ENCODE measurements at places on chromosomes 6 and 20. TPM values are rescaled to one million over a fixed set of nuclear protein-coding genes. Genes with fewer than 3 reads are reported as not detected.
A peak's percentile ranks its signal among the peaks of the same experiment; 100 is the strongest.

GRCh38 chr6:11618533-11618932 is 81.0 kb downstream of the TMEM170B start:
- H3K27ac ChIP-seq, result peak overlapping the region; percentile 30
- H3K36me3 ChIP-seq, result no peaks in the 10 kb centered on the region
- H3K4me3 ChIP-seq, result no peak overlapping the region
- peak; percentile 65 for DNase-seq
- no peaks in the 10 kb centered on the region for H3K27me3 ChIP-seq

- DNase-seq, result no peak
Observed at GRCh38 chr20:32880635-32881034, 21.9 kb downstream of the EFCAB8 start.

CD83 gene
- 0.55 TPM for total RNA-seq

CTCFL gene
- total RNA-seq, result not detected

GRCh38 chr20:39264506-39265172 is 302.5 kb downstream of the DHX35 start:
- no peak overlapping the region for H3K4me3 ChIP-seq
- no peaks in the 10 kb centered on the region for H3K36me3 ChIP-seq
- peaks cover 4% of the 10 kb centered on the region for H3K4me1 ChIP-seq
- H3K27me3 ChIP-seq, result no peaks in the 10 kb centered on the region
- DNase-seq, result peak; percentile 72

DNA sequence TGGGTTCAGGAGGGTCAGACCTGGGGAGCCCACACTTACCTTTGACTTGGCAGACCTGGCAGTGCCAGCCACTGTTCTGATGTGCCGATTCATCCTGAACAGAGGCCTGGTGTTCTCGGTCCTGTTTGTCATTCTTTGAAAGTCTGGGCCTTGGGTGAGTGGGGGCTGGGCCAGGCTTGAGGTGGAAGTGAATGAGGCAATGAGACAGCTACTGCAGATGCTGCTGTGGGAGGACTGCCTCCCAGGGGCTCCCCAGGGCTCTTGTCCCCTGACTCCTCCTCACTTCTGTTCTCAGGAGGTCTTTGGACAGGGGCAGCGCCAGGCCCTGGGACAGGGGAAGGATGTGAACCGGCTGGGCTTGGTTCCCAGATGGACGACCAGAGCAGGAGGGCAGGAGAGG is 5.6 kb upstream of the TREML4 start:
- DNase-seq, result no peak
- H3K4me3 ChIP-seq, result no peak overlapping the region
- H3K27me3 ChIP-seq, result no peaks in the 10 kb centered on the region
- no peaks in the 10 kb centered on the region for H3K4me1 ChIP-seq

DNA sequence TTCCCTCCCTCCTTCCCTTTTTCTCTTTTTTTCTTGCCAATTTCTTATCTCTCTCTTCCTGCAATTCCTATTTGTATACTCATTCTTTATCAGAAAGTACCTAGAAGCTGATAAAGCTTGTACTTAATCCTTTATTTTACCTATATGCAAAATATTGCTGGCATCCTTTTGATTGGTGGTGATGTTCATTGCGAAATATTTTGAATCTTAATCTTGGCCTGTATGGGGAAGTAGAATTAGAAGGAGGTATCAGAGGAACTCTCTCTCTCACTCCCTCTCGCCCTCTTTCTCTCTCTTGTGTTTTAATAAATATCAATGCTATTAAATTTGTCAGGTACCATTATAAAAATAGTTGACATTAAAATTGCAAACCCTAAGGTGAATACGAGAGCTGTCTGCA is 52.8 kb downstream of the UST start:
- H3K4me3 ChIP-seq, result no peak overlapping the region
- H3K36me3 ChIP-seq, result no peaks in the 10 kb centered on the region
- DNase-seq, result no peak
- H3K4me1 ChIP-seq, result no peaks in the 10 kb centered on the region

FAM209B gene
- not detected for total RNA-seq

GRCh38 chr6:73180076-73180738 is 45.1 kb downstream of the KHDC1L start:
- no peaks in the 10 kb centered on the region for H3K36me3 ChIP-seq
- no peak for DNase-seq
- peaks cover 11% of the 10 kb centered on the region for H3K27me3 ChIP-seq
- H3K4me1 ChIP-seq, result no peaks in the 10 kb centered on the region
- no peak overlapping the region for H3K4me3 ChIP-seq

MMP24 gene
- total RNA-seq, result 0.32 TPM

DNA sequence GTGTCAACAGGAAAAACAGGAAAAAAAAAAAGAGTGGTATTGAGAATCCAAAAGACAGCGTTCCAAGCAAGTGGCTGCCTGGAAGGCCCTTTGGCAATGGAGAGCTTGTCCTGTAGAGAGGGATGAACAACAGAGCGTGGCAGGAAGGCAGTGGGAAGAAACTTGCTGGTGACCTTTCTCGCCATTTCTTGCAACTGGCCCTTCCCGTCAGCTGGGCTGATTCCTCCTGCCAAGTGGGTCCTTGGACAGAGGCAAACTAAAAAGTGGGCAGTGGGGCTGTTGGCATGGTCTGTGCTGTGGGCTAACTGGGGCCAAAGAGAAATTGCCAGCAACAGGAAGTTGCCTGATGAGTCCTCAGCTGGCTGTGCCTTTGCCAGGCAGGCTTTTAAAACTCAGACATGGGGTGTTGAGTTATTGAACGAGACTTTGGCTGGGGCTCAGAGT is 43.9 kb upstream of the CLDN20 start:
- H3K4me1 ChIP-seq, result peaks cover 15% of the 10 kb centered on the region
- H3K27ac ChIP-seq, result no peak overlapping the region
- no peaks in the 10 kb centered on the region for H3K36me3 ChIP-seq
- no peaks in the 10 kb centered on the region for H3K27me3 ChIP-seq
- peak; percentile 20 for DNase-seq
- no peak overlapping the region for H3K4me3 ChIP-seq

LPA gene
- total RNA-seq, result not detected

GRCh38 chr6:144723431-144723830 is 438.3 kb downstream of the UTRN start:
- no peaks in the 10 kb centered on the region for H3K27me3 ChIP-seq
- H3K4me1 ChIP-seq, result no peaks in the 10 kb centered on the region
- H3K36me3 ChIP-seq, result no peaks in the 10 kb centered on the region

DNA sequence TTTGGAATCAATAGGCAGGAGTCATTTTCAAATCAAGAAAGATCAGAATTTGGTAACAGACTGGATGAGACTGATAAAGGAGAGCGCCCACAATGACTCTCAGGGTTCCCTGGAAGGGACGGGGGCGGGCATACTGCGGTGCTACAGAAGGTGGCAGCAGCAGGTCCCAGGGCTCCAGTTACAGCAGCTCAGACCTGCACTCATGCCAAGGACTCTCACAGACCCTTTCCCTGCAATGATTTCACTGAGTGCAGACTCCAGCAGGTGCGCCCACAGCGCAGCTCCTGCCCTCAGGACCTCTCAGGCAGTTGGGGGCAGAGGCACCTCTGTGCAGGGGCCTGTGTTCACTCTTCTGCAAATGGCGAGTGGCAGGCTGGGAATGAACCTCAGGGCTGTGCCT is 359.8 kb downstream of the ZFAND3 start:
- H3K36me3 ChIP-seq, result no peaks in the 10 kb centered on the region
- H3K27me3 ChIP-seq, result no peaks in the 10 kb centered on the region
- no peak for DNase-seq
- no peak overlapping the region for H3K4me3 ChIP-seq

- H3K4me3 ChIP-seq, result no peak overlapping the region
- no peak overlapping the region for H3K27ac ChIP-seq
- no peaks in the 10 kb centered on the region for H3K36me3 ChIP-seq
- H3K27me3 ChIP-seq, result no peaks in the 10 kb centered on the region
- H3K4me1 ChIP-seq, result no peaks in the 10 kb centered on the region
- no peak for DNase-seq
Observed at GRCh38 chr6:147640606-147641005, 132.1 kb downstream of the SAMD5 start.

- H3K4me3 ChIP-seq, result no peak overlapping the region
- DNase-seq, result peak; percentile 37
- no peaks in the 10 kb centered on the region for H3K27me3 ChIP-seq
- H3K4me1 ChIP-seq, result no peaks in the 10 kb centered on the region
- H3K36me3 ChIP-seq, result peaks cover 13% of the 10 kb centered on the region
Observed at GRCh38 chr6:43070028-43070632, 6.0 kb upstream of the PTK7 start.

COL10A1 gene
- not detected for total RNA-seq

DNA sequence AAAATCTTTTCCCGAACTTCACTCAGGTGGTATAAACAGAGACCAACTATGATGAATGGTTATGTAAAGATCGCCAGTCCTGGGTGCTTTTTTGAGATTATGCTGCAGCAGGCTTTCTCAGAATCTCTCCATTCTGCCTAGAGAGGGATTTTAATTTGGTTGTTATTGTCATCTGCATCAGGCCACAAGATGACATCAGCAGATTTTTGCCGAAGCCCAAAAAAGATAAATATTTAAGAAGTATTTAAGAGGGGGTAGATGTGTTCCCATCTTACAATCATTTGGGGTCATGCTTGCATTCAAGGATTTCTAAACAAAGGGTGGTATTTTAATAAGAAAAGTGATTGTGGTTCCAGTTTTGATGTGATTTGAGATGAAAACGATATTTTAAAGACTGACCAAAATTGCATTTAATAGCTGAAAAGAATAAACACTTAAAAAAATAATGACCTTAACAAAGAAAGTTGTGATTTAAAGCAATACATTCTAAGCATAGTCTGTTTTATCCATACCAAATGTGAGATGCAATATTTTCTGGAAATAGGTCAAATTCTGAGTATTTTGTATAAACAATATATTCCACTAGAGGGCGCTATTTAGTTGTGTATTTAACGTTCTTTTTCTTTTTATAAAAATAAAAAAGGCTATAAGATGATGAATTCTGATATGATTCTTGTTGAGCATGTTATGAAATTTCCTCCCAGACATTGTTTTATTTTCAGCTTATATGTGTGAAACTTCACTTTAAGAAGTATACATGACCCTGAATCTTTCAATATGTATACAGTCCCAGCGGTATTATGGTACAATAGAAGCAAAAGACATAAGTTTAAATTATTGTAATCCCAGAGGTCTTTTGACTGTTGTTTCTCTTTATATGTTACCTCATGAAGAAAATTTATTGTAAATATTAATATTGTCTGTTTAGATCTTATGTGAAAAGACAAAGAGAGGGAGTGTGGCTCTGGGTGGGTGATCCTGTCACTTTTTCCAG is 51.0 kb upstream of the ZFP64 start:
- DNase-seq, result peak; percentile 22
- no peaks in the 10 kb centered on the region for H3K4me1 ChIP-seq

DNA sequence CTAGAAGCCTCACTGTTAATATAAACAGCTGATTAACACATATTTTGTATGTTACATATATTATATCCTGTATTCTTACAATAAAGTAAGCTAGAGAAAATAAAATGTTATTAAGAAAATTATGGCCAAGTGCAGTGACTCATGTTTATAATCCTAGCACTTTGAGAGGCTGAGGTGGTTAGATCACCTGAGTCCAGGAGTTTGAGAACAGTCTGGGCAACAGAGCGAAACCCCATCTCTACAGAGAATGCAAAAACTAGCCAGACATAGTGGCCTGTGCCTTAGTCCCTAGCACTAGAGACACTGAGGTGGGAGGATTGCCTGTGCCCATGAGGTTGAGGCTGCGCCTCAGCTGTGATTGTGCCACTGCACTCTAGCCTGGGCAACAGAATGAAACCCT is 81.9 kb downstream of the NCOA3 start:
- no peak for DNase-seq
- peaks cover 11% of the 10 kb centered on the region for H3K4me1 ChIP-seq
- H3K27me3 ChIP-seq, result no peaks in the 10 kb centered on the region
- H3K27ac ChIP-seq, result no peak overlapping the region
- no peak overlapping the region for H3K4me3 ChIP-seq

GRCh38 chr6:19997104-19997503 is 159.9 kb downstream of the ID4 start:
- H3K36me3 ChIP-seq, result no peaks in the 10 kb centered on the region
- no peak for DNase-seq
- no peak overlapping the region for H3K27ac ChIP-seq
- no peak overlapping the region for H3K4me3 ChIP-seq
- H3K4me1 ChIP-seq, result no peaks in the 10 kb centered on the region

GRCh38 chr6:134840086-134840867 is 109.6 kb downstream of the ALDH8A1 start:
- no peaks in the 10 kb centered on the region for H3K27me3 ChIP-seq
- no peaks in the 10 kb centered on the region for H3K36me3 ChIP-seq
- no peak for DNase-seq
- no peak overlapping the region for H3K27ac ChIP-seq
- H3K4me3 ChIP-seq, result no peak overlapping the region

DNA sequence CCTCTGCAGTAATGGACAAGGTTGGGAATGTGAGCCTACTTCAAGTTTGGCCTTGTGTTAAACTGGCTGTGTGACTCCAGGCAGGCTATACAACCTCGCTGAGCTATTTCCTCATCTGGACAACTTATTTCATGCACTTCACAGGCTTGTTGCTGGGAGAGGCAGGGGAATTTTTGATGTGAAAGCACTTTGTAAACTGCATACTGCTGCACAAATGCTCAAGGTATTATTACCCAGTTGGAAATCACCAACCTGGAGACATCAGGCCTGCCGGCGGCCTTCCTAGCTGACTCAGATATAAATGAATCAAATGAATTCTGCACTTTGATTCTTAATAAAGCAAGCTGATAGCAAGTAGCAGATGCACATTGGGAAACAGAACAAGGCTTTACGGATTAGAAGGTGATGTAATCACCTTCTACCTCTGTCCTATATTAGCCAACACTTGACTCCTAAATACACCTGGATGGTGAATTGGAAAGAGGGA is 10.1 kb downstream of the JARID2 start:
- no peaks in the 10 kb centered on the region for H3K27me3 ChIP-seq
- no peak overlapping the region for H3K27ac ChIP-seq
- no peaks in the 10 kb centered on the region for H3K36me3 ChIP-seq

MGME1 gene
- total RNA-seq, result 26.2 TPM

DNA sequence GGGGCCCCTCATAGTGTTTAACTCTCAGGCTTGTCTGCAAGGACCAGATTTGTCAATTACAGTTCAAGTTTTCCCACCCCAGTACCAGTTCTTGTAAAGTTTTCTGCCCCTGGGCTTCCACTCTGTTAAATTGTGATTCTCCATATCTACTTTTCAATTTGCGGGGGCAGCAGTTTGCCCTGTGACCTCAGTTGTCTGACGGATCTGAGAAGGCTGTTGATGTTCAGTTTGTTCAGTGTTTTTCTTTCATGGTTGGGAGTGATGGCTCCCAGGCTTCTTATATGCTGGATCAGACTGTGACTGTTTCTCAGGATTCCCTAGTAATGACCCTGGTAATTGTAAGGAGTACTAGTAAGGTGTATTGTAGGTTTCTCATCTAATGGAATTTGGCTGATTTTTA is 101.0 kb upstream of the GGTLC1 start:
- H3K4me1 ChIP-seq, result no peaks in the 10 kb centered on the region
- H3K4me3 ChIP-seq, result no peak overlapping the region
- no peak overlapping the region for H3K27ac ChIP-seq
- H3K36me3 ChIP-seq, result no peaks in the 10 kb centered on the region
- DNase-seq, result no peak
- H3K27me3 ChIP-seq, result peaks cover 4% of the 10 kb centered on the region

GRCh38 chr6:131831392-131831791 is 23.6 kb downstream of the ENPP1 start:
- DNase-seq, result peak; percentile 46
- H3K4me1 ChIP-seq, result no peaks in the 10 kb centered on the region
- H3K36me3 ChIP-seq, result no peaks in the 10 kb centered on the region
- H3K4me3 ChIP-seq, result no peak overlapping the region
- no peak overlapping the region for H3K27ac ChIP-seq
